Stimulated activated CD8-positive, alpha-beta memory T cell treated with anti-CD3 and anti-CD28 coated beads, Interleukin-7, amount 100 ng/mL, for 48 hours (primary cell): ENCODE measurements at places on chromosomes 7 and 10.

DNA sequence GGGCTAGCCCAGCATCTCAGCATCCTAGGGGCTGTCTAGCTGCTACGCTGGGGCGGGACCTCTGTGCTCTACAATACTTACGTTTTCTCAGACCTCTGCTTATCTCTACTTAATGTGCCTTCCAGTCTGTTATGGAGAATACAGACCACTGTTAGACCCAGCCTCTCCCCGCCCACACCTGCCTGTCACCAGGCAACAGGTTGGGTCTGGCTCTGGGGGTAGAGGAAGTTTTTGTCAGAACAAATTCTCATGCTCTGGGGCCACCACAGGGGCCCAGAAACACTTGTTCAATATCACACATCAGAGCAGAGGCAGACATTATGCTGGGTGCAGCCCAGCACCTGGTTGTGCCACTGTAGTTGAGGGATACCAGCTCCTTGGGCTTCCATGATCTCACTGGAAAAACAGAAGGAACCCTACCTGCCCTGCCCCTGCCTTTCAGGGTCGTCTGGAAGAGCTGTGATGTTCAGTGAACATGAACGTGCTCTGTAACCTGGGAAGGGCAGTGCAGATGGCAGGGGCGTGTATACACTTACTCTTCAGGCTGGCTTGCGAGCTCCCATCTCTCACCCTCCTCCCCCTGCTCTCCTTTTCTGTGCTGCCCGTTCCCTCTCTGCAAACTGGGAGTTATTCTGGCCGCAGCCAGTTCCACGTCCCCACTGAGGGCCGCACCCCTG, 135.2 kb upstream of the PODXL start:
- no peak for DNase-seq

DNA sequence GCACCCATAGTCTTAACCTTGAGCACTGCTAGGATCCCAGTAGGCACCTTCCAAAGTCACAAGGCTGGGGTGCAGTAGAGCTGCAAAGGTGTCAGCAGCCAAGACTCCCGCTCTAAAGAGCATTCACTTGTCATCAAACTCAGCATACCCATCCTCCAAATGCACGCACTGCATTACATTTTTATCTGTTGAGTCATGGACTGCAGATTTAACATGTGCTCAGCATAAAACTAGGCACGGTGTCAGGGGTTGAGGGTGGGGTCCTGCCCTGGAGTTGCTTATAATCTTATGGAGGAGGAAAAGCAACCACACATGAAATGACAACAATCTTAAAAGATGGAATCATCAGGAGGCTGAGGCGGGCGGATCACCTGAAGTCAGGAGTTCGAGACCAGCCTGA, 102.6 kb downstream of the PARP12 start:
- no peak for DNase-seq

DNA sequence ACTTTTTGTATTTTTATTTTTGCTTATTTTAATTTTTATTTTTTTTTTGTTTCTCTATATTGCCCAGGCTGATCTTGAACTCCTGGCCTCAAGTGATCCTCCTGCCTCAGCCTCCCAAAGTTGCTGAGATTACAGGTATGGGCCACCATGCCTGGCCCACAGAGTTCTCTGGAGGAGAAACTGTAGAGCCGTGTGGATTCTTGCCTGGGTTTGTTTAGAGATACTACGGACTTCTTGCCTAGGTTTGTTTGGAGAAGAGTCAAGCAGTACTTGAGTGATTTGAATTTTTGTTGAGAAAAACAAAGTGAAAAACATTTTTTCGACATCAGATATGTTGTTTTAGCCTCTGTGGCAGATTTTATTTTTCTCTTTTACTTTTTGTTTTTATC, 99.0 kb downstream of the CAMK1D start:
- DNase-seq, result no peak

DNA sequence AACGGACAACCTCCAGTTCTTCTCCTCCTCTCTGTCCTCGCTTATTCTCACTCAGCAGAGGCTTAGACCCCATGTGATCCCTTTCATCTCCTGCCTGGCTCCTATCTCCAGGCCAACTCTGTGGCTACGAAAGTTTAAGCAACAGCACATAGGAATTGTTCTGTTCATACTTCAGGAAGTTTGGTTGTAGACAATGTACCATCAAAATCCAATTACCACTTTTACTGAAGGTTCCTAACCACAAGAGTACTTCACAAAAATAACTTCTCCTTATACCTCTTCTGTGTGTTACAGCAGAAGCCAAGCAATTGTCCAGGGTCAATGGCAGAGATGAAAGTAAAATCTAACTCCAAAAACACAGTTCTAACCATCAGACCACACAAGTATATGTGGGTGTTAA, 80.0 kb downstream of the SLC25A13 start:
- DNase-seq, result no peak

DNA sequence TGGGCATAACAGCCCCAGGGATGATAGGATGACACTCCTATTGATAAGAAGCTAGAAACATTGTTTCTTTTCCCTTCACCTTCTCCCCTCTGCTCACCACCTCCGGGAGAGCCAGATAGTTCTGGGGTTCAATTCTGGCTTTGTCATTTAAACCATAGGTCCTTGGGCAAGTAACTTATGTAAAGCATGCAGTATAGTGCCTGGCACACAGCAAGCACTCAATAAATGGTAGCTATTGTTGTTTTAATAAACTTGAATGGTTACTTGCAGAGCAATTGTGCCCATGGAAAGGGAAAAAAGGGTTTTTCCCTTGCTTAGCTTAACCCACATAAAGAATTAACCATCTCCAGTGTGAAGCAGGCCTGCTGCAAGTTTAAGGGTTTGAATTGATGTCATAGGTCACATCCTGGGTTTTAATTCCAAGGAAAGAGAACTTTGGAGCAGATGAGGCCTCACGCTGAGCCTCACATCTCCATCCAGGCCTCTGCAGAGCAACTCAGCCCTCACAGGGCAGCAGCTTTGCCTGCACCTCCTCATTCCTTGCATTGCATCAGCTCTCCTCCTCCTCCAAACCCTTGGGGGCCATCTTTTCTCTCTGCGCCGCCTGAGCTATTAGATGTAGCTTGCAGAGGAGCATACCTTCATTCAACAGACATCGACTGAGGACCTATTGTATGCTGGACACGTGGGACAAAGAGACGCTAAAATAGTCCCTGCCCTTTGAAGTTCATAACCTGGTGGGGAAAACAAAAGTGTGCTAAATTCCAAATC, 22.9 kb downstream of the ZNF775 start:
- DNase-seq, result no peak

DNA sequence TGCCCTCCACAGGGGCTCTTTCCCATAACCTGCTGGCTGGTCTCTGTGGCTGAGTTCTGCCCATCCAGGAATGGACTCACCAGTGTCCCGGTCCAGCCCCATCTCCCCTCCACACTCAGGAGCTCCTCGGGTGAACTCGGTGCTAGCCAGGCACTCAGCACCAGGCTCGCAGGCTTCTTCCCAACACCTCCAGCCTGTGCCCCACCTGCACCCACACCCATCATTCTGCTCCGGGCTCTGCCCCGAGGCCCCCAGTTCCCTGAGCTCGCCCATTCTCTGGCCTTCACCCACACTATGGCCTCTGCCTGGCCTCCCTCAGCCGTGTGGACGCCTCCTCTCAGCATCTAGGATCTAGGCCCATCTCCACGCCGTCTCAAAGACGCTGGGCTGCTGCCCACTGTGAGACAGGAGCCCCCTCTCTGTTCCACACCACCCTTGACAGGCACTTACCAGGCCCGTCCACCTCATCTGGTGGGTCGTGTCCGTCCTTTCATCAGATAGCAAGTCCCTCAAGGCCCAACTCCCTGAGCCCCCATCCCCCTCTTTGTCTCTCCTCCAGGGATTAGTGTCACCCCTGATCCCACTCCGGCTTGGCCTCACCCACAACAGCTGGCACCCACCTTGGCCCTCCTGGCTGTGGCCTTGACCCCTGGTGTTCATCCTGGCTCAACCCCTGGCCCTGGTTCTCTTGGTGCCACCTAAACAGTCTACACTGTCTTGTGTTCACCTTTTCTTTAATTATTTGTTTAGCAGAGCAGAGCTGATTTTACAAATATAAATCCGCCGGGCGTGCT, 76.0 kb upstream of the FAM20C start:
- no peak for DNase-seq

DNA sequence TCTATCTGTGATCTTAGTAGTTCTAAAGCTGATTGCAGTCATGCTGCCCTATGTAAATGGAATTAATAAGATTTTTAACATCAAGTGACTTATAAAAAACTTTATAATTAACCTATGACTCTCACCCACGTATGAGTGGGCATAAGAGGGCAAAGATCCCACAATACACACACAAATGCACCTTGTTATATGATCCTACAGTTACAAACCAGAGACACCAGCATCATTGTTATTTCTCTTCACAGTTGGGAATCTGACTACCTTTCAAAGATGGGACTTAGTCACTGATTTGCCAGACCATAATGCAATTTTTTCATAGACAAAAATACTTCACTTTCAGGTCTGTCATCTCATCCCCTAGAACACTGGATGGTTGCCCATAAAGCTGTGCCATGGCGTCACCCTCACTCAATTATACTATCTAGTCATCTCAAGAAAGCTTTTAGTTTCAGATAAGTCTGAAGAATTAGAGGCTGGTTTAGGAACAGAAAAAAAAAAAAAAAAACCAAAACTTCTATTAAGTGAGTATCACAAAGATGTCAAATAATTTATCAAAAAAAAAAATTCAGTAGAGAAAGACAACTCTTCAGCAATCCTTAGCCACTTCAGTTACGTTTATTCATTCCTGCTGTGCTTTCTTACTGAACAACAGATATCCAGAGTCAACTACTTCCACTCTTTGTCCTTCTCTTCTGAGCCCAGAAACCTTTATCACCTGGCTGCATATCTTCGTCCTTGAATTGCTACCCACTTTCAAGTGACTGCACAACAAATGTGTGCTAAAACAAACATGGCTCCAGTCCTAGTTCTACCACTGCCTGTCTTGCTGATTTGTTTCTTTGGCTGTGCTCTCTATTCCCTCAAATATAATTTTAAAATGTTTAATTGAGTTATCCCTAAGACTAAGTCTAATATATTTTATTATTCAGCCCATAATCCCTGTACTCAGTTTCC, 175.0 kb upstream of the CHRM2 start:
- DNase-seq, result no peak

DNA sequence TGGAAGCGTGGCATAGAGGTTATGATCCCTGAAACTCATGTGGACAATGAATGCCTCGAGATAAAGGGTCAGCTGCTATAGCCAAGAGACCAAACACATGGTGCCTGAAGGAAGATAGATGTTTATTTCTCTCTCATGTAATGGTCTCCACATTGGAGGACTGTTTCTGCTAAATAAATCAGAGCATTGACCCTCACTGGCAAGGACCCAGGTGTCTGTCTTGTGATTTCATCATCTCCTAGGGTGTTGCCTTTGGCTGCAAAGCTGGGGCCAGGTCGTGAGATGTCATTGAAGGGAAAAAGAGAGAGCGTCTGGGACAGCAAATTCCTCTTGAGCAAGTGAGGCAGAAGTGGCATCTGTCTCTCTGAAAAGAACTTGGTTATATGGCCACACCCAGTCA, 64.6 kb downstream of the JCAD start:
- no peak for DNase-seq

- no peak for DNase-seq
Observed at GRCh38 chr10:63713191-63714144, 192.3 kb downstream of the REEP3 start.

DNA sequence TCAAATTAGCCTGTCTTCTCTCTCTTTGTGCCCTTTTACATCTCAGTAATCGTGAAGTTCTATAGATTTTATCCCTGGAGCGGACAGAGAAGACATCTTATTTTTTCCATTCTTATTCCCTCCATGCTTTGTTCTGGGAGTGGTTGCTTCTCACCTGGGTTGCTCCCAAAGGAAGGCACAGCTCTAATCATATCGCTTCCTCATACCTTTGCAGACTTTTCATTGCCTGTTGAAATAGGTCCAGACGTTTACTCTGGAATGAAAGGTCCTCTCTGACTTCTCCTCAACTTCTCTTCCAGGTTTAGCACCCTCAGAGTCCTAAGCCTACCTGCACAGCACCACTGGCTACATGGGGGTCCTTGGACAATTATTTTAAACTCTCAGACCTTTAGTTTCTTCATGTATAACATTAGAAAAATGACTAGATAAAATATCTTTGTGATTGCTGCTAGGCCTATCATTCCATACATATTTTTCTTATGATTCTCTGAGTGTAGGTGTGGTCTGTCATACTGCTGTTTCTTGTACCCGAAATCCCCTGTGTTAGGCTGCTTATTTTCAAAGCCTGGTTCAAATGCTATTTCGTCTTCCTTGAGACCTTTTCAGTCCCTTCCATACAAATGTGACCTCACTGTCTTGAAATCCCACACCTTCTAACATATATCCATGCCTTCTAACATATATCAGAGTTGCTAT, 418.1 kb downstream of the GFRA1 start:
- DNase-seq, result no peak

DNA sequence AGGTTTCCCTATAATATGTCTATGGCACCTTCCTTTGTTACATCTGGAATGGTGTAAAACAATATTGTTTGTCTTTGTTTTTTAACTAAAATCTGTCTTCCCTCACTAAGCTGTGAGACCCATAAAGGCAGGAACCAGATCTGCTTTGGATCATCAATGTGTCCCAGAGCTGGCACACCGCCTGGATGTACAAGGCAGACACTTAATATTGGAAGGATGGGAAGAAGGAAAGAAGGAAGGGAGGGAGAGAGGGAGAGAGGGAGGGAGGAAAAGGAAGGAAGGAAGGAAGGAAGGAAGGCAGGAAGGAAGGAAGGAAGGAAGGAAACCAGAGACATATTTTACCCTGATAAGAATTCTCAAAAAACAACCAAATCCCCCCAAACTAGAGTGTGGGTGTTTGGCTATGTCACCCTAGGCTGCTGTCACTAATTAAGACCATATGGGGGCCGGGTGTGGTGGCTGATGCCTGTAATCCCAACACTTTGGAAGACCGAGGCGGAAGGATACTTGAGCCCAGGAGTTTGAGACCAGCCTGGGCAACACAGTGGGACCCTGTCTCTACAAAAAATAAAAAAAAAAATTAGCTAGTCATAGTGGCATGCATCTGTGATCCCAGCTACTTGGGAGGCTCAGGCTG, 59.6 kb downstream of the SH3PXD2A start:
- DNase-seq, result no peak

- no peak for DNase-seq
Observed at GRCh38 chr10:132512693-132513345, 24.8 kb upstream of the INPP5A start.
